NCI-H510A (cell line): ENCODE measurements at places on chromosomes 4 and X.

- no peak for DNase-seq
These were observed 37.9 kb downstream of the EREG start for GRCh38 chr4:74402692-74403456.

DNA sequence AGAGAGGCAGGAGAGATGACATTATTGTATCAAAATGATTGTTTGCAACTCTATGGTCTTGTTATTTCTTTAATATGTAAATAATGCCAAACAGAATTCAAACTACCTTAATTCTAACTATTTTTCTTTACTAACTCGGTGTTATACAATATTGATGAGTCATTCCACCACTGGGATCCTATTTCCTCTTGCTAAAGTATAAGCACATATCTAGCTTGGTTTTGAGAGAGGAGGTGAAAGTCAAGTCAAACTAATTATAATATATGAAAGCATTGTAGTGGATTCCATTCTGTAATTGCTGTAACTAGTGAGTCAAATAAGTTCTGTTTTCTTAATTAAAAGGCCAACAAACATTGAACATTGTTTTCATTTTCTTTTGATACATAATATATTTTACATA, 837.6 kb downstream of the PDHA2 start:
- no peak for DNase-seq

- DNase-seq: no peak
These were observed 112.4 kb upstream of the TLR3 start for GRCh38 chr4:185956544-185956940.

DNA sequence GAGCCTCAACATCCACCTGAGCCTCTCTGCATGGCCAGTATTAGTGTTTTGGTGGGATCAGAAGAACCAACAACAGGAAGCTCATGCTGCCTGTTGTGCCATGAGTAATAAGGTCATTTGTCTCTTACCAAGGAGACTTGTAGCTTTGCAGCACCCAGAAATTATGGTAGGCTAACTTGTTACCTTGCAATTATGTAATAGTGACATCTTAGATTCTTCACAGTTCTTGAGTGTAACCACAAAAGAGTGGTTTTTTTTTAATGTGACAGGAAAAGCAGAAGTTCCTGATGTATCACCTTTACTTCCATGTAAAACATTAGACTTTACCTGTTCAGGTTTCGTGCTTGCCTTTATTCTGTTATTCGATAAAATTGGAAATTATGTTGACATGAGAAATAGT, 263.9 kb upstream of the CXXC4 start:
- no peak for DNase-seq

GRCh38 chr4:76514087-76514486, 79.1 kb downstream of the SHROOM3 start:
- DNase-seq: no peak

DNA sequence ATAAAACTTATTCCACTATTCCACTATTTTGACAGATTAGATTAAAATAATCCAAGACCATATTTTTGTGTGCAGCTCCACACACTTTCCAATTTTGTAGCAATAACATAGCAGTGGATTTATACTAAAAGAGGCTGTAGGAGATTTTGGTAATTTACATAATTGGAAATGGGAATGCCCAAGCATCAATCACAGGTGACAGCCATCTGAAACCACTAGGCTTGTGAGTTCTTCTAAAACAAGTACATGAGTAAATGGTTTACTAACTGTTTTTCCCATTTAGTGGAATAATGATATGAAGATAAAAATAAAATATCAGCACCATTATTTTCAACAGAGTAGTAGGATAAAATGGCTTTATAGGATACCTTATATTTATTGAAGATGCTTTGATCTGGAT, 4.4 kb downstream of the ANK2 start:
- no peak for DNase-seq

GRCh38 chr4:26032142-26032541, 118.1 kb downstream of the SMIM20 start:
- DNase-seq: no peak

DNA sequence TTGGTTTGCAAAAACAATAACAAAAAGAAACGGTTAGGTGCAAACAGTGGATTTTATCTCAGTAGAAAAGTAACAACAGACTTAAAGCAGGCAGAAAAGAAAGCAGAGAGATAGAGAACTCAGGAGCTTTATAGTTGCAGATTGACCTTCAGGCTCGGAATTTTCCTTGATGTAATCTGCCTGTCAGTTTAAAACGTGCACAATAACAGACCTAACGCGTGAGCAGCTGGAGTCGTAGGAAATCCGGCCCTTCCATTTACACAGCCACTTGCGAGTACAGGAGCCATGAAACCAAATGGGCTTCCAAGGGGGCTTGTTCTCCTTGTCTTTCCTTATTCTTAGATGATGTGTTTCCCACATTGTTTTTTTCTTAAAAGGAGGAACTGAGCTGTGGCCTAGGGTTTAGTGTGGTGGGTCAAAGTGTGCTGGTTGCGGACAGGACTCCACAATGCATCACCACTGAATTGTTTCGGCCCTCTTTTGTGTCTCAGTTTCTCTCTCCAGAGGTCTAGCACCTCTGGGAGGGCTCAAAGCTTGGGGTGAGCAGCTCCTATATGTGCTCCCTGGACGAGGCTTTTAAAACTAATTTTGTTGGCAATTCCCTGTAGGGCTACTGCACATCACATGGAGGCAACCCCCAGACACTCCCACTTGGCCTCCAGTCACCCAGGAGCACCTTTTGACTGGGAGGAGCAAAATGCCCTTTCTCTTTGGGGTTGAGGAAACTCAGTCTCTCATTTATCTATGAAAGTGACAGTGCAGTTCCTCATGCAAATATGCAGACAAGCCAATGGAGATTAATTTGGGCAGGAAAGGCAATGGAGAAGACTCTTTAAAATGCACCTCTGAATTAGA, 13.9 kb upstream of the MPP1 start:
- no peak for DNase-seq

- no peak for DNase-seq
These were observed 45.6 kb downstream of the MAOB start for GRCh38 chrX:43836435-43837184.

DNA sequence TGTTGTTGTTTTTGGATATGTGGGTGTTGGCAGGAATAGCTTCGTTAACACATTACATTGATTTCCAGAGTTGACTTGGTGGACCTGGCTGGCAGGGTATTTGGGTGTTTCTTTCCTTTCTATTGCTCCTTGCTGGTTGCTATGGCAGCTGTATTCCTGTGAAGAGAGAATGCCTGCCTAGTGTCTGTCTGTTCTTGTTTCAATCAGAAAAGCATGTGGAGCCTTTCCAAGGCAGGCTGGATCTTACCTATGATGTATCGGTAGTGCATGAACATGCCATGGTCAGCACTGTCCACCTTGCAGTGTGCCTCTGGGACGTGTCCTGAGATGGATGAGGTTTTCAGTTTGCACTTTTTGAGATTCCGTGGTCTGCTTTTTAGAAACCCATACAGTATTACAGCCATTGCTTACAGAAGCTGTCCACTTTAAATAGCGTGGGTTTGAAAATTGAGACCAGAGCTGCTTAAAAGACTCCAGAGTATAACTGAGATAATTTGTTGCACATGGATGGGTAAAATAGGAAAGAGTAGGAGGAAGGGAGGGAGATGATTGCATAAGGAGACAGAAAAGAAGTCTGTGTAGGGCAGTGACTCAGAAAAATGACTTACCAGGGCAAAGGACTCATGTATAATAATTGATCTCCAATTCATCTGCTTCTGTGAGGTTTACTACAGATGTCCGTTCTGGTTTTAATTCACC, 20.0 kb upstream of the AADAT start:
- no peak for DNase-seq
